ENCODE measurements at places on chromosomes 5 and 9.

DNA sequence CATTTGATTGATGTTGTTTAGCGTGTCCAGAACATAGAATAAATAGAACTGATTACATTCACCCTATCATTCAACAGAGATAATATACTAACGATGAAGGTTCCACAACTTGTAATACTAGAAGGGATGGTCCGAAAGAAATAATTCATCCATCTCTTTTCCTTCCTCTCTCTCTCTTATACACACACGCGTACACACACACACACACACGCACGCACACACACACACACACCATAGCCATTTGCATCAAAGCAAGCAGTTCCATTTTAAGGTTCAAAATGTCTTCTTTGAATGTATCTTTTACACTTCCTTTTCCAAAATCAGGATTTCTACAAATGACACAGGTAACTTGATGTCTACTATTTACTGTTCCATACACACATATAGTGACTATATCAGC is 887 bp downstream of the GDA start:
- peak; percentile 61 for DNase-seq

DNA sequence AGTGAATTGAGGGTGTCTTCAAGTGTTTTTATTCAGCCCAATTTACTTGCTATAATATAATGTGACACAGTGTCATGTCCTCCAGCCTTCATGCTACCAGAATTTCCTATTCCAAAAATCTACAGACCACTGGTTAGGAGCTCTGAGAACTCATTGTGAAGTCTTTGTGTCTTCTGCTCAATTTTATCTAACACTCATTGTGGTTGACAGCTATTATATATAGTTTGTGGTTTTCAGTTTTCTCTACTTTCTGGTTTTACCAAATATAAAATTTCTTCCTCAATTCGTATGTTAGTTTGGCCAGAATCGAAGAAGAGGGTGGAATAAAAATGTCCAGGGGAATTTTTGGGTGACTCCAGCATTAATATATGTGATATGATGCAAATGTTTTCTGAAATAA is 509.3 kb upstream of the NUDT12 start:
- DNase-seq: no peak

DNA sequence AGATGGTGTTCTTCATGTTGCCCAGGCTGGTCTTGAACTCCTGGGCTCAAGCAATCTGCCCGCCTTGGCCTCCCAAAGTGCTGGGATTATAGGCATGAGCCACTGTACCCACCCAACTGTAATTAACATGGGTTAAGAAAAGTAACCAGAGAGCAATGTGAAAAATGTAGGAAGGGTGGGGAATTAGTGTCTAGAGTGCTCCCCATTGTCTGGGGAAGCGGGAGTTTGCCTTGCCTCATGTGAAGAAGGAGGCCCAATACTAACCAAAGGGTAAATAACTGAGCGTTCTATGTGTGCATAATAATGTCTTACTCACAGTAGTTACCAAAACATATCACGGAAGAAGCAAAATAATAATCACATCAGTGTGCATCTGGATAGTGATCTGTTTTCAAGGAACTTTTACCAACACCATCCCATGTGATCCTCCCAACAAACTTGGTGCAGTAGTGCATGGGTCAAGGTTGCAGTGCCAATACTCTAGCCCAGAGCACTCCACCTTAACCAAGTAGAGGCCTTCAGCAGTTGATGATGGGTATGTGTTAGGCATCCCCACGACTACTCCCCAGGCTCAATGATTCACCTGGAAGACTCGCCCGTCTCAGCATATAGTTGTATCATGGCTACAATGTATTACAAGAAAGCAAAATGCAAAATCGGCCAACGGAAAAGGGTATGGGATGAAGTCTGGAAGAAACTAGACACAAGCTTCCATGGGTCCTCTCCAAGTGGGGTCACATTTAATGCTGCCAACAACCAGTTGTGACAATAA is 26.2 kb downstream of the GNAQ start:
- DNase-seq: no peak

GRCh38 chr9:116181853-116182610 is 28.4 kb downstream of the PAPPA start:
- DNase-seq: no peak

DNA sequence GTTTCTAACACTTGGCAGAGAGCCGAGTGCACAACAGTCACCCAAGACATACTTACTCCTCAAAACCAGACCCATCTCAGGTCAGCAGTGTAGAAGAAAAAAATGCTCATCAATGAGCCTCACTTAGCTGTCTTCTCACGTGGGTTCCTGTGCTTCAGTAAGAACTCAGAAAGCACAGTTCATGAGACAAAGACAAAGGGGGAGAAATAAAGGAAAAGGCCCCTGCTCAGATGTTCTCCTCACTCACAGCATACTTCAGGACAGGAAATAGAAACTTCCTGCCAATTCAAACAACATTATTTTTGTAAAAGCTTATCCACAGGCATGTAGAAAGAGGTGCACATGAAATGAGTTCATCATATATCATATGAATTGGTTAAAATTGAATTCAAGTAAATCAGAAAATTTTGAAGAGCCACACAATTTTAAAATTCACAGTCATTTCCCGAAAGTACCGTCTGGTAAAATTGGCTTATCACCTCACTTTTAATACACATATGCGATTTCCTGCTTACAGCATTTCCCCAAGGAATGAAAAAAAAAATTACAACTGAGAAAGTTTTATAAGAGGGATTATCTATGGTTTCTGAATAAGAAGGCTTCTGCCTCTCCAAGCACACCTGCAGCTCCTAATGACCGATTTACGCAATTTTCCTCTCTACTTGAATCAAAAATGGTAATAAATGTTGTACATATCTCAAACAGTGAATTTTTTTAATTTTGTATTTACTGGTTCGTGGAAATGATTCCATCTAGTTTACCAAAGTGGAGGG is 328.3 kb downstream of the TMEM167A start:
- DNase-seq: no peak

DNA sequence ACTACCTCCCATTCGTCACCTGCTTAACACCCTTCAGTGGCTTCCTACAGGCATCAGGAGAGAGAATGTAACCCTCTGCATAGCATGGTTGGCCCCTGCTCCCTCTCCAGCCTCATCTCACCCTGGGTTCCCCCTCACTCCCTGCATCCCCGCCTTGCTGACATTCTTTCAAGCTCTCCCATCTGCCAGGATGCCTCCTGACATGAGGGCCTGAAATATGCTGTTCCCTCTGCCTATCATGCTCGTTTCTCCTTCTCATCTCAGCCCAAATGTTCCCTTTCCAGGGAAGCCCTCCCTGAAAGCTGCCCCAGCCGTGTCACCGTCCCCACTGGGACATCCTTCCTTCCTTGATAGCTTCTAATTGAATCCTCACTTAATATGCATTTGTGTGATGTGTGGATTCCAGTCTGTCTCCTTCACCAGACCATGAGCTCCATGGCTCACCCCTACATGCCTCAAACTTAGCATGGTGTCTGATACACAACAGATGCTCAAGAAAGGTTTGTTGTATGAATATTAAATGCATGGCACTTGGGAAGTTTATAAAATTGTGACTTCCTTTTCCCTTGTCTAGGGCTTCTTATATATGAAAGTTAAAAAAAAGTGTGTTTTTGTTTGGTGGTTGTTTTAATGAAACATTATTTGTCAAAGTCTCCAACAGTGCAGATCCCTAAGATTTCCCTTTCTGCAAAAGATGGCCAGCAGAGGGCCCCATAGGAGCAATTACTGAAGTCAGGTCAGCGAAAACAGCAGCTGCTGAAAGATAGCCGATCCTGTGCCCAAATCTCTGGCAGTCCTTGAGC is 7.3 kb upstream of the C5orf58 start:
- peak; percentile 64 for DNase-seq

GRCh38 chr5:180649297-180650039 is at the start of gene FLT4:
TSS of gene FLT4 (minus strand) at chr5:180649600. CDS start at chr5:180649545, 55 bp downstream.
- no peak for DNase-seq

- DNase-seq: no peak
Observed at GRCh38 chr9:120431268-120431667, 148.7 kb downstream of the CDK5RAP2 start.

GRCh38 chr9:17402309-17402708 is 176.6 kb upstream of the SH3GL2 start:
- DNase-seq: peak; percentile 31

DNA sequence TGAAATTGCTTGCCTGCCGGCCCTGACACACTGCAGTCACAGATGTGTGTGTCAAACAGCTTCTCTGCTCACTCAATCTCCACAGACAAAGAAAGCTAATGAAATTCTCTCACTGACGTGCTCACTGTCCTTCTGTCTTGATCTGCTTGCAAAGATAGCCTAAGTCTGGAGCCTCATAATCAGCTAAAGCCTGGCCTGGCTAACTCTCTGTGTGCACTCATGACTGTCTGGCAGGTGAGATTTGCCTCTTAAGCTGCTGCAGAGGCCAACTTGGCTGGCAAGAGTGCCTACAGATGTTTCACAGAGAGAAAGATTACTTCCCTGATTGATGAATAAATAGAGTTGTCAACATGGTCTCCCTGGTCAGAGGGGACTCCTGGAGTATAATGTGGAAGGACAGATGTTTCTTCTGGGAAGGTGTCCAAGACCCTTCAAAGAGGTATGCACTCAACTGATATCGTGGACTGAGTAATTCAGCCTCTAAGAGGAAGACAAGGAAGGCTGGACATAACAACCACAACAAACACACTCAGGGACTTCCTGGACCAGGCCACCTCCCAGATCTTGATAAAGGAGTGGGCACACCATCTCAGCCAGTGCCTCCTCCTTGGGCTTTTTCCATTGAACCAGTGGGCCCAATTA is 362.0 kb downstream of the SPOCK1 start:
- DNase-seq: no peak

DNA sequence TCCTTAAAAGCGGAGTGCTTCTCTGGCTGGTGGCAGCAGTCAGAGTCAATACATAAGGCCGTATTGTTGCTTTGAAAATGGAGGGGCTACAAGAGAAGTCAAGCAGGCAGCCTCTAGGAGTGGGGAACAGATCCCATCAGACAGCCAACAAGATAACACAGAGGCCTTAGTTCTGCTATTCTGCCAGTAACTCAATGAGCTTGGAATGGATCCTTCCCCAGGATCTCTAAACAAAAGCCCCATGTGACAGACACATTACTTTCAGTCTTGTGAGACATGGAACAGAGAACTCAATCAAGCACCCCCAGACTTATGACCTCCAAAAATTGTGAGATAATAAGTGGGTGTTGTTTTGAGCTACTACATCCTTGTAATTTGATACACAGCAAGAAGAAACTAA is 158.6 kb downstream of the RFX3 start:
- DNase-seq: no peak

DNA sequence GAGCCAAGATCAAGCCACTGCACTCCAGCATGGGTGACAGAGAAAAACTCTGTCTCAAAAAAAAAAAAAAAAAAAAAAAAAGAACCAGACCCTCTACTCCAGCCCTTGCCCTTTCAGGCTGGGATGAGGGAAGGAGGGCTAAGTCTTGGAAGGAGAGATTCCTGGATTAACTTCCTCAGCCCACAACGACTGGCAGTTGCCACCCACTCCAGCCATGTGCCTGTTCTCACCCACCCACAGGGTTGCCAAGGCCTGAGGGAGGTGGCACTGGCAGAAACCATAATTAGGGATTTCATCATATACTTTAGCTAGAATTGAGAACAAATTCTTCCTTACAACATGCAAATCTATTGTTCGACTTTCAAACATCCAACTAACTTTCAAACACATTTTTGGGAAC is 87.8 kb upstream of the SLC30A5 start:
- no peak for DNase-seq

- peak; percentile 84 for DNase-seq
Observed at GRCh38 chr9:4106081-4106759, 193.6 kb downstream of the GLIS3 start.

GRCh38 chr5:78766412-78766762 is 117.8 kb upstream of the LHFPL2 start:
- no peak for DNase-seq

DNA sequence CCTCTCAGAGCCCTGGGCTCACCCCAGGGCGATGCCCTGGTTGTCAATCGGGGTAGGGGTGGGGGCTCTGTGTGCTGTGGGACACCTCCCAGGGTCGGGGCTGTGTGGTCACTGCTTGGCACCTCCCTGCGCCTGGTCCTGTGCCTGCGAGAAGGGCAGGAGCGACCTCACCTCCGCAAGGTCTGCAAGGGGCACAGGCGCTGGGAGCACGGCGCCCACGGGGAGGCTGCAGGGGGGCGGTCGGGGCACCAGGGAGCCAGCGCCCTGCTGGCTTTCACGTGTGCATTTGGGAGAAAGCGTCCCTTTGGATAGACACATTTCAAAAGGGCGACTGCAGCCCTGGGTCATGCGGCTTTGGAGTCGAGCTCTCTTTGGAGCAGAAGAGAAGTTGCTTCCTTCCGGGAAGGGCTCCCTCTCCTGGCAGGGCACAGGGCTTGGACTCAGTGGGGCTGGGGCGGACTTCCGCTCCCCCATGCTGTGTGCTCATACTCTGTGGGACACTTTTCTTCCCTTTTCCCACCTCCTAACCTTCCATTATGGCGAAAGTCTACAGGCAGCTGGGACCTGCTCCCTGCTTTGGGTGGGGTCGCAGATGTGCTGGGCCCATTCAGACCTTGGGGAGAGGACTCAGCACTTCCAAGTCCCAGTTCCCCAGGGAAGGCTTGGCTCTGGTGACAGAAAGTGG is 52.9 kb upstream of the SLC28A3 start:
- no peak for DNase-seq

DNA sequence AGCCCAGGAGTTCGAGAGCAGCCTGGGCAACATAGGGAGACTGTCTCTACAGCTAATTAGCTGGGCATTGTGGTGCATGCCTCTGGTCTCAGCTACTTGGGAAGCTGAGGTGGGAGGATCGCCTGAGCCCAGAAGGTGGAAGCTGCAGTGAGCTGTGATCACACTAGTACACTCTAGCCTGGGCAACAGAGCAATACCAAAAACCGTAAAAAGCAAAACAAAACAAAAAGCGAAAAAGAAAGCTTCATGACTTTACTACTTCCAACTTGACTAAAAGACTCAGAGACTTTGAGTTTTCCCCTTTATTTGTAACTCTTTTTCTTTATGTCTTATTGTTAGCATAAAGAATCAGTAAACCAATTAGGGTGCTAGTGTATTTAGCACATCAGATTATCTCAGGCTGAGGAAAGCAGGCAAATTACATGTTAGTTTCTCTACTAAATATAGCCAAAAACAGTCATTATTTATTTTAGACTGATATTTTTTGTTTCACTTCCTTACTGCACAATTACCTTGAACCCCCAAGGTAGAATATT is 5.4 kb downstream of the RAD17 start:
- no peak for DNase-seq

GRCh38 chr9:28925157-28925556 is 1351.9 kb upstream of the C9orf72 start:
- DNase-seq: no peak

DNA sequence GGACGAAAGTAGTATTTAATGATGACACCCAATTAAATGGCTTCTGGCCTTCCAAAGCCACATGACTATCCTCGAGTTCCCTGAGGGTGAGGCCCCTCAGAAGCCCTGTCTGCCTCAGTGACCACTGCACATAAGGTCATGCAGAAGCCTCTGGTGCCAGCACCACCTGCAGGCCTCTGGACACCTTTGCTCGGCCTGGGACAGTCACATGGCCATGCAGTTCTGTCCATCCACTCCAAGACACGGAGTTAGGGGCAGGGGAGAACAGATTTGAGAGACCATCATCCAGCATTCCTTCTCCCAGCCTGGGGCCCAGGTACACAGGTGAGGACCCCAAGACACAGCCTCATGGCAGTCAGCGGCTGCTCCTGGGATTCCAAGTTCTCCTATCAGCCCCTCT is 145.0 kb downstream of the ROR2 start:
- no peak for DNase-seq

- no peak for DNase-seq
Observed at GRCh38 chr9:130467316-130467715, 22.6 kb downstream of the ASS1 start.

Measured in HT-29 (cell line).